ENCODE measurements at places on chromosomes 3 and 15.

- no peak for DNase-seq
Observed at GRCh38 chr15:95446854-95447253, 883.6 kb upstream of the NR2F2 start.

GRCh38 chr3:89504432-89504831 is 397.0 kb downstream of the EPHA3 start:
- no peak for DNase-seq

GRCh38 chr15:75455424-75455981 is 4.0 kb upstream of the SIN3A start:
- DNase-seq, result peak; percentile 74

DNA sequence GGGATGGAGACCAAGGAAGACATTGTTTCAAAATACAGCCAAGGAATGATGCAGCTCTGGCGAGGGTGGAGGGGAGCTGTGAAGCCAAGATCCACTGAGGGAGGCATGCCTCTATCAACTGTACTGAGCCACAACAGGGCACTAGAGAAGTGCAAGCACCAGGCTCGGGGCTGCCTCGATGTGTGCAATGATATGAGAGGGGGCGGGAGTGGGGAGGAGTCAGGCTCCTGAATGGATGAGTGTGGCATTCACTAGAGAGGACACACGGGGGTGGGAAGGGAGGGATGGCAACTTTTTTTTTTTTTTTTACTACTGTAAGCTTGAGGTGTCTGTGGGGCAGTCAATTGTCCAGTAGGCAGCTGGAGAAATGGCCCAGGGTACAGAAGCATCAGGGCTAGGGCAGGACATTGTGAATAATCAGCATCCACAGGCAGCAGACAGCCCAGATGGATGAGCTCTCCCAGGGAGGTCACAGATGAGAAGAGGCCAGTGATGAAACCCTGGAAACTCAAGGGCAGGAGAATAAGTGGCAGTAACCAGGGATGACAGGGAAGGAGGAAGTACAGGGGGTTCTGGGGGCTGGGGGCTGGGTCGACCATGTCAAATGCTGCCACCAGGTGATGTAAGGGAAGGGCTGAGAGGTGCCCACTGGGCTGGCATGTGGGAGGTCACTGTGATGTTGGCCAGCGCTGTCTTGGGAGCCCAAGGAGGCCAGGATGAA is 5.9 kb downstream of the STOML1 start:
- no peak for DNase-seq

DNA sequence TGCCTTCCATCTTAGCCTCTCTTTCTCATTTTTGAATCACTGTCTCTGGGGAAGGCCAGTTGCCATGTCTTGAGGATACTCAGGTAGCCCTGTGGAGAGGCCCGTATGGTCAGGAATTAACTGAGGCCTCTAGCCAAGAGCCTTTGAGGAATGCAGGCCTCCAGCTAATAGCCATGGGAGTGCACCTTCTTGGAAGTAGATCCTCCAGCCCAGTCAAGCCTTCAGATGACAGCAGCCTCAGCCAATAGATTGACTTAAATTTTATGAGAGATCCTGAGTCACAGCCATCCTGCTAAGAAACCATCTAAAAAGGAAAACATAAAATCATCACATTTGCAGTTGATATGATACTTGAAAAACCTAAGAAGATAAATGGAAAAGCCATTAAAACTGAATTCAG is 112.5 kb upstream of the BNIP2 start:
- no peak for DNase-seq

DNA sequence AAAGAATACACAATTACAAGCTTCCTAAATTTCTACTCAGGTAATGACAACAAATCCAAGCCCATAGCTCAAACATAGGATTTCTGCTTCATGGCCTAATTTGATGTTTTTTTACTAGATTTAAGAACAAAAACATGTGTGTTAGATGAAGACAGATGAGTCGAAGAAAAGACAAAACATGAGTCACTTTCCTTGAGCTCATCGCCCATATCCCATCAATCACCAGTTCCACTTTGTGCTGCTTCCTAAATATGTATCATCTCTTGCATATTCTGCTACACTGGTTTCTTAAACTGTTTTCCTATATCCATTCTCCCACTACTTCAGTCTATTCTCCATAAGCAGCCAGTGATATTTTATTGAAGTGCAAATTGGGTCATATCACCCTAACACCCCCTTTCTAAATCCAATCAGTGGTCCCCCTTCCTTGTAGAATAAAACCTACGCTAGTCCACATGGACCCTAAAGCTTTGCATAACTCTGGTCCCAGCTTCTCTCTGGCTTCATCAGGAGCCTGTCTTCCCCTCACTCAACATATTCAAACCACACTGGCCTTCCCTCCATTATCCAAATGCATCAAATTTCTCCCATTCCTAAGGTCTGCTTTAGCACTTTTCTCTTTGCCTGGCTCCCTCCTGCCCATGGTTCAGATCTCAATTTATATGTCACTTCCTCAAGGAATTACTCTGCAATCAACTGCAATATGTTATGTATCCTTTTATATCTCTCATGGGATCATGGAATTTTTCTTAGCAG is 1033.9 kb downstream of the FHIT start:
- DNase-seq, result no peak

- DNase-seq, result no peak
Observed at GRCh38 chr3:50415816-50416215, 56.5 kb upstream of the TMEM115 start.

DNA sequence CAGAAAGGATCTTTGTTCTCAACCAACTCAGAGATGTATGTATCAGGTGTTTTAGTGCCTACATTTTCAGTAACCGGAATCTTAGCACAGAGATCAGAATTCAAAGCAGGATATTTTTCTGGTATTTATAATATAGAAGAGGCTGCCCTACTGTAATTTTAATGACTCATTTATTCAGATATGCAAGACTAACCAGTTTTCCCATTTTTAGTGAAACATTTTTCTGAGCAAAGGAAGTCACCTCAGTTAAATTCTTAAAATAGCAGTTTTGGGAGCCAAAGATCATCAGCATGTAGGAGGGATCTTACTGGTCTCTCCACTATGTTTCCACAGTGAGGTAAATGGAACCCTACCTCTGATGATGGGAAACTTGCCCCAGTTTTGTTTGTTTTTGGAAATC is 42.0 kb downstream of the SRP14 start:
- no peak for DNase-seq

DNA sequence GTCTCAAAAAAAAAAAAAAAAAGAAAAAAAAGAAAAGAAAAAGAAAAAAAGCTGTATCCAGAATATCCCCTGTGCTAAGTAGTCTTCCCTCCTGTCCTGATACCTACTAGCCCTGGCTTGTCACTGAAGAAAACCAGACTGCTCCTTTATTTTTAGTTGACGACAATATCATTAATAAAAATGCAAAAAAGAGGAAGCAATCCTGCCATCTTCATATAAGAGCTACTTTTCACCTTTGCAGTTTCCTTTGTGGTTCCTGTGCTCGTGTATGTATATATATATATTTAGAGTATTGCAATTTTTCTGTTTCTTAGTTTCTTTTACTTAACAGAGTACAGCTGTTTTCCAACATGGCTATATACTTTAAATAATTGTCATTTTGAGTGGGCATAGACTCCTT is 13.6 kb downstream of the C3orf20 start:
- DNase-seq, result no peak

DNA sequence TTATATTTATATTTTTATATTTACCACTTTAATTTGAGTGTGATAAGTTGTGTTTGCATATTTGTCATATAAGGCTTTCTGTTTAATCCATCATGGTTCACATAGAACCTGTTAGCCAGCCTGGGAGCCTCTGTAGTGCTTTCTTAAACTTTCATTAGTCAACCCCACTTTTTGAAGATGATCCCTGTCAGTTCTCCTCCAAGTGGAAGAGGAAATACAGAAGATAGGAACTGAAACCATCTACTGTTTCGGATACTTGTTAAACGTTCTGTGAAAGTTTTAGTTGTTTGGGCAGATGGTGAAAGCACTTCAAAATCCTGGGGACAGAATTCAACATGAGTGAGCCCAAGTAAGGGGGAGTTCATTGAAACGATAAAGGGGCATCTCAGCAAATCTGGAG is 4.6 kb upstream of the SAMMSON start:
- no peak for DNase-seq
